ENCODE measurements at places on chromosomes 16 and 17. TPM values are rescaled to one million over a fixed set of nuclear protein-coding genes. Genes with fewer than 3 reads are reported as not detected.

SRCAP gene
- 16.8 TPM for total RNA-seq

PTGES3L gene
- 0.21 TPM for total RNA-seq

CCL2 gene
- total RNA-seq = 25.5 TPM

PLLP gene
- 37.1 TPM for total RNA-seq

ADAP2 gene
- total RNA-seq = 6.3 TPM

EPX gene
- not detected for total RNA-seq

SNAI3 gene
- not detected for total RNA-seq
